ENCODE measurements at places on chromosomes 7 and 10.

DNA sequence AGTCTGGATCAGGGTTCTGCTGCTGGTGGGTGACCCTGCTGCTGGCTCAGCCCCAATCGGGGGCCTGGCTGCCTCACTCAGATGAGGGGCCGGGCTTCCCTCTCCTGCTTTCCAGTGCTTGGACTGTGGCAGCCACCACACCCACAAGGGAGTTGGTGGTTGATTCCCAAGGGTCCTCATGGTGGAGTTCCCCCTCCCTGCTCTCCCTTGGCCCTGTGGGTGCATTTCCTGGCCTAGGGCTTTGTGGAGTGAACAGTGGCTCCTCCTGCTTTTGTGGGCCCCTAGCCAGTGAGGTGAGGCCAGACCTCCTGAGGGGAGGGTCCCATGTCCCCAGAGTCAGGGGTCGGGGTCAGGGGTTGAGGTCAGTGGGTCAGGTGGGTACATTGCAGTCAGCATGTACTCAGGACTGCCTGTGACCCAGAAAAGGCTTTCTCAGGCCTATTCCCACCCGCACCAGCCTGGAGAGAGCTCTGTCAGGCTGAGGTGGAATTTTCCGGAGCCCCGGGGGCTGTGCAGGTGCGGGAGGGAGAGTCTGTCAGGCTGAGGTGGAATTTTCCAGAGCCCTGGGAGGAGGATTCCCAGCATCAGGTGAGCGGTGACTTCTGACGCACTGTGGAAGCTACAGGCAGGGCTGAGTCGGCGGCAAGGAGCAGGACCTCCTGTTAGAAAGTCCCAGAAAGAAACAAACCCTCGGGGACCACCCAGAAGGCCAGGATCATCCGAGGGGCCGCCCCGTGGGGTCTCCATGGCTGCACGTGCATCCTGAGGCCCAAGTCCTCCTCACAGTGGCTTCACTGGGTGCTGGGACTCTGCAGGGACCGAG lies 94.4 kb upstream of the INSIG1 start:
- DNase-seq = no peak

DNA sequence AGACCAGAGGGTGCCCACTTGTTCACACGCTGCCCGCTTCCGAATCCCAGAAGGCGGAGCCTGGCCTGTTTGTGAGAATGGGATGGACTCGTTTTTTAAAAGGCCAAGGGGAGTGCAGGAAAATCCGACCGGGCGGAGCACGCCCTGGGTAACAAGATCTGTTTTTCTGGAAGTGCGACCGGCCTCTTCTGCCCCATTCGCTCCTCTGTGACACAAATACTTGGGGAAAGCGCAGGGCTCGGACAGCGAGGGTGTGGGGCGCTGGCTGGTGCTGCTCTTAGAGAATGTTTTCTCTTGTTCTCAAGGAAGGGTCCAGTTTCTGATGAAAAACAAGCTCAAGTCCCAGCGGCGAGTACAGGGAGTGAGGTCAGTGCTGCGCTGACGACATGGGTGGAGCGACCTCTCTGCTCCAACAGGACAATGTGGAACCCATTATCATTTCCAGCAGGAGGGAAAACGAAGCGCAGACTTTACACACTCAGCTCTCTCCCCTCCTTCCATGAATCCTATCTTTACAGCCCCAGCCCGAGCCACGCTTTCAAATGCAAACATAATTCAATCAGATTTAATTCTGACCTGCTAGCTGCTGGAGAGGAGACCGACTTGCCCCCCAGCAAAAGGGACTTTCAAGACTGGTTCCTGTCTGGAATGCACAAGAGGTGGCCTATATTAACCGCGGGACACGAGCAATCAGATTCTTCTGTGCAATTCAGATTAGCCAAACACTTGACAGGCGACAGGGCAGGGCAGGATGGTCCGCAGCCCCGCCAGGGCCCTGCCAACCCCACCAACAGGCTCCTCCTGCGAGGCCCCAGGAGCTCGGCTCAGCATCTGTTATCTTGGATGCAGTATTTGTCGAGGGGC lies 1.1 kb downstream of the RADIL start:
- DNase-seq = no peak

DNA sequence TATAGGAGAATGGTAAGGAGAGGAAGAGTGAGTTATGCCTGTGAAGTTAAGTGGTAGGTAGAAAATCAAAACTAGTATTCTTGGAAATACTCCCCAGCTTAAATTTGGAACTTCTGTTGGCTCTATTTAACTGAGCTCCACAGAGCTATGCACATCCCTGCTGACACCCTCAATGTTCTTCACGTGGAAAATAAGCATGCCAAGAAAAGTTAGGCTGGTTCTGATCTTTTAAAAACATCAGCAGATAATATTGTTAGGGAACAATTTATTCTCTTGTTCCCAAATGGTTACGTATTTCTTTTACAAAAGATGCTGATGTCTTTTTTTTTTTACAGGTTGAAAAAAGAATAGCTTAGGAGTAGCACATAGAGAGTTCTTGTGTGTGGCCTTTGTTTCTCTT lies 111.3 kb downstream of the MKLN1 start:
- no peak for DNase-seq

DNA sequence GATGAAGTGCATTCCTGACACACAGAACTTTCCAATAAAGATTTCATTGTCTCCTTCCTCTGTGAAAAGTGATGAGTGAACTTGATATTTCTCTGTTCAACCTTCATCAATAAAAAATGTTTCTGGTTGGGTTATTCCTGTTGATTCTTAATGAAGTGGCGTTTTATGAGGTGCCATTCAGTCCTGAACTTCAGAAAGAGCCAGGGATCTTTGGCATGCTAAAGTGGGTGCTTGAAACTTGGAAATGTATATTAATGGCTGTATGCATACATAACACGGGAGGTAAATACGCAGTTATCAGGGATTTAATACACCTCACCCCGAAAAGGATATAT lies 151.6 kb downstream of the ACTR3B start:
- DNase-seq = no peak

DNA sequence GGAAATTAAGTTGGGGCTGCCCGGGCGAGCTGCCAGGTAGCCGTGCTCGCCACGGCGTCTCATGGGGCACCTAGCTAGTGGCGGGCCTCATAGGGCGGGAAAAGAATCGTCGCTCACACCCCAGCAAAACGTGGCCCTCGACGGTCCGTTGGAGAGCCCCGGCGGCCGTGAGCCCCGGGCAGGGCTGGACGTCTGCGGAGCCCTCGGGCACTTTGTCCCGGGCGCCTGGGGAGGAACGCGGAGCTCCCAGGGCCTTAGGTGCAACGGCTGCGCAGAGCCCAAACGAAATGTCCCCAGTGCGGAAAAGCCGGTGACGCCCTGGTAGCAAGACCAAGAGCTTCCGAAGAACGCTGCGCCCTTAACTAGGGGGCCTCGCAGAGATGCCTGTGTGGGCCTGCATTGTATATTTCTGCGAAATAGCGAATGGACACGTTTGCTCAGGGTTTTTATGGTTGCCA lies 866 bp upstream of the SFMBT2 start:
- peak; percentile 39 for DNase-seq

- no peak for DNase-seq
Observed at GRCh38 chr7:85011127-85011526, 175.7 kb downstream of the SEMA3D start.

GRCh38 chr7:140649556-140650205 lies 9.1 kb upstream of the DENND2A start:
- DNase-seq = no peak

- DNase-seq = no peak
Observed at GRCh38 chr7:18706670-18707069, 211.1 kb downstream of the HDAC9 start.

DNA sequence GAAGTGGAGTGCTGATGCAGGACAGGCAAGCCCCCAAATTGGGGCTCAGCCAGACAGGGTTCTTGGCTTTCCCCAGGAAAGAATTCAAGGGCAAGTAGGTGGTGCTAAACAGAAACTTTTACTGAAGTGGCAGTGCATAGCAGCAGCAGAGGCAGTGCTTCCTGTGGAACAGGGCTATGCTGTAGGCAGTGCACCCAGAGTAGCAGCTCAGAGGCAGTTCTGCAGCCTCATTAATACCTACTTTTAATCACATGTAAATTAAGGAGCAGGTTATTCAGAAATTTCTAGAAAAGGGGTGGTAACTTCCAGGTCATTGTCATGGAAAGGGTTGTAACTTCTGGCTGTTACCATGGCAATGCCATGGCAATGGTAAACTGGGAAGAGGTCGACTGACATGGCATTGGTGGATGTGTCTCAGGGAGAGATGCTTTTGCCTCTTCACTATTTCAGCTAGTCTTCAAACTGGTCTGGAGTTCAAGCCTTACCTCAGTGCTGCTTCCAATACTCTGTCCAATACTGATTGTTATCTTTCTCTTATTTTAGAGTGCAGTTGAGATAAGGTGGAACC lies 29.2 kb downstream of the PRSS58 start:
- no peak for DNase-seq

DNA sequence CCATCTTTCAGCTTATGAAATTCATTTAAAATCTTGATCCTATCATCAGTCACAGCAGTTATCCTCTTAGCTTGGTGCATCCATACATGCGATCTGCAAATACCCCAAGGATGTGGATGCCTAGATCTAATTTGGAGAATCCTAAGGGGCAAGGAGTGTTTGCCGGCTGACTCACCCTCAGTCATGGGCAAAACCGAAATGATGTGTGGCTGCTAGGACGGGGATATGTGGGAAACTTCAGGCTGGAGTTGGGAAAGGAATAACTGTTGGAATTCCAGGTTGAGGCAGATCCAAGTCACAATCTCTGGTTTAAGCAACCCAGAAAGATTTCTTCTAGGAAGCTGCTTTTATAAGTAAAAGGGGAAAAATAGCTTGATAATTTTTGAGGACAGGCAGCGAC lies 19.7 kb upstream of the GOT1 start:
- DNase-seq = no peak

DNA sequence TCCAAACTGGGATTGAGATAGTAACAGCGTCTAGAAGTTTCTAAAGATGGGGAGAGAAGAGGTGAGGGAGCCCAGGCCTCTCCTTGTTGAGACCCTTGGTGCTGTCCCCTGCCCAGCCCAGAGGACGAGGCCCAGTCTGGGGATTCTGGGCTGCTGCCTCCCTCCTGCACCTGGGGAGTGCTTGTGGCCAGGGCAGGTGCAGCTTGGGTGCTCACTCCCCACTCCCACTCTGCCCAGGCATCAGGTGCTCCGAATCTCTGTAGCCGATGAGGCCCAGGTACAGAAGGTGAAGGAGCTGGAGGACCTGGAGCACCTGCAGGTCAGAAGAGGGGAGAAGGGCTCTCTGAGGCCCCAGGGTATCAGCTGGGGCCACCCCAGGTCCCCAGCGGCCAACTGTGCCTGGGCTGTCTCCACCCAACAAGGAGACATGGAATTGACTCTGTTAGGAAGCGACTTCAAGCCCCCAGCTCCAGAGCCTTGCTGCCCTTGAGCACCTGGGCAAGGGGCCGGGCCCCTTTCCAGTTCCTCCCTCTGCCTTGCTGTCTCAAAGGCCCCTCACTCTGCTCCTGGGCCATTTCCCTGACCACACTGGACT lies 664 bp downstream of the CPA1 start:
- no peak for DNase-seq

- DNase-seq = no peak
Observed at GRCh38 chr7:107915541-107915940, 24.6 kb downstream of the DLD start.
